Activated CD4-positive, alpha-beta T cell treated with anti-CD3 and anti-CD28 coated beads for 24 hours (primary cell): ENCODE measurements at places on chromosomes 5 and 9.
A peak's percentile ranks its signal among the peaks of the same experiment; 100 is the strongest.

DNA sequence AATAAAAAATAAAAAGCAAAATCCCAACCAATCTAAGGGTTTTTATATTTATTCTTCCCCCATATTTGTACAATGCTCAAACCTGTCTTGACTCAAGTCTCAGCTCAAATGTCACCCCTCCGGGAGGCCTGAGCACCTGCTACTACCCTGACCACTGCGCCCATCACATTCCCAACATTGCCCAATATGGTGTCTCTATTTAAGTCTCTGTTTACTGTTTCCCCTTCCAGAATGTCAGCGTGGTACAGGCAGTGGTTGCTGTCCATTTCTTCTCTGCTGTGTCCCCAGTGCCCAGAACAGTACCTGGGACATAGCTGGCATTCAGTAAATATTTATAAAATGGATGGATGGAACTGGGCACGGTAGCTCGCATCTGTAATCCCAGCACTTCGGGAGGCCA is 47.3 kb upstream of the PRRC2B start:
- DNase-seq = no peak

- peak; percentile 78 for DNase-seq
Measured at GRCh38 chr9:93962561-93963440, 7.6 kb upstream of the BARX1 start.

- DNase-seq = no peak
Measured at GRCh38 chr5:2141254-2142000, 258.7 kb upstream of the IRX4 start.

- DNase-seq = no peak
Measured at GRCh38 chr5:123496892-123497291, 15.1 kb upstream of the CSNK1G3 start.

DNA sequence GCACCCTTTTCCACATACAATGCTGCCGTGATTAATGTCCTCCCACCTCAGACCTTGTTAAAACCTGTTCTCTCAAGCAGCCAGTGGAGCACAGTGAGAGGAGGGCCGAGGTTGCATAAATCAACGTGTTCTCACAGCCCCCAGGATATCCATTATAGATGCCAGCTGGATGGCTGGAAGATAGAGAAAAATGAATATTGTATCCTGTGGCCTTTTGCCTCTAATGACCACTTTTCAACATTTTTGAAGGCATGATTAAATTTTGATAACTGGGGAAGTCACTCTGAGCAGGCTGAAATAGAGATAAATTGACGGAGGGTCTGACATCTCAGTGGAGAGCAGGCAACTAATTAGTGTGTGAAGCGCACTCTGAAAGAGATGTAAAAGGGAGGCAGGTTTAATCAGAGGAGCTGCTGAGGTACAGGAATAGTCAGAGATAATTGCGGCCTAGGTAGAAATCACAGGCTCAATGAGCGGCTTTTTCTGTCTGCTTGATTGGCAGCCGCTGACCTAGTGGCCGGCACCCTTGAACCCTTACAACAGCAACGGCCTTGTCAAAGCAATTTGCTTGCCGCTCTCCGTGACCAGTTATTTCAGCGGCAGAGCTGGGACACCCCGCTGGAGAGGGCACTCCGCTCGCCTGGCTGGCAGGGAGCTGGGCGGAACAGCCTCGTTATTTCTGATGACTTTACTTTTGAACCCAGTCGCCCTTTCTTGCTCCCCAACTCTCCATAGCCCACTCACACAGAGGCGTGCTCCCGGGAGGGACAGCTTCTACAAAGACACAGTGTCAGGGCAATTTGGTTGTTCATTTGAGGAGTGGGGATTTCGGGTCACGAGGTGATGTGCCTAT is 560.7 kb downstream of the PSAT1 start:
- DNase-seq = no peak
